ENCODE measurements at places on chromosomes 5 and 9.
A peak's percentile ranks its signal among the peaks of the same experiment; 100 is the strongest.

DNA sequence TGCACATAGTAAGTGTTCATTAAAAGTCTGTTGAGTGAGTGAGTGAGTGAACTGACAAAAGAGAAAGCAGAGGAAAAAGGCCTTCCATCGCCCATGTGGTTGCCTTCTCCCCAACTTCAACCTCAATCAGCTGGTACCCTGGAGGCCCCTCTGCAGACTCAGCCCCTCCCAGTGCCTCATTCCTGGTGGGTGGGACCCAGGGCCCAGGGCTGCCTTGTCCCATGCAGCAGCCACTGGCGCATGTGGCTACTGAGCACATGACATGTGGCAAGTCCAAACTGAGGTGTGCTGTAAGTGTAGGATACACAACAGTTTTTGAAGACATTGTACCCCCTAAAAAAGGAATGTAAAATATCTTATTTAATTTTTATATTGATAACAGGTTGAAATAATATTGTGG is 29.6 kb downstream of the NDUFA8 start:
- no peak for DNase-seq

DNA sequence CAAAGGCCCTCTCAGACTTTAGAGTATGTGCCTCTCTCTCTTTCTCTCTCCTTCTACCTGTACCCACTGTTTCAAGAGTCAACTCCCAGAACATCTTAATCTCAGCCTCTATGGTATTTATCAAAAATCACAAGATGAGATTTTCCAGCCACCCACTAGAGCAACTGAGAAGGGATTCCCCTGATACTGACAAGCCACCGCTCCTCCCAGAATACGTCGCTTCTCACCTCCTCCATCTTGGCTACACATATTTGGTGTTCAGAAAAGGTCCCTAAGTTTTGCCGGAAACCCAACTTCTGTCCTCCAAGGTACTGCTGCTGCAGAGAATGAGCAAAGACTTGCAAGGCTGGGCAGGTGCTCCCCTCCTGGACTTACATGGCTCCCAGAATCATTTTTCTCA is 6.1 kb downstream of the GARIN3 start:
- no peak for DNase-seq

- peak; percentile 97 for DNase-seq
Measured at GRCh38 chr9:2385746-2386145, 235.8 kb upstream of the VLDLR start.

GRCh38 chr9:34085581-34086500 is 37.2 kb upstream of the UBAP2 start:
- DNase-seq = no peak

GRCh38 chr5:78755822-78756429 is 107.4 kb upstream of the LHFPL2 start:
- DNase-seq = peak; percentile 37

DNA sequence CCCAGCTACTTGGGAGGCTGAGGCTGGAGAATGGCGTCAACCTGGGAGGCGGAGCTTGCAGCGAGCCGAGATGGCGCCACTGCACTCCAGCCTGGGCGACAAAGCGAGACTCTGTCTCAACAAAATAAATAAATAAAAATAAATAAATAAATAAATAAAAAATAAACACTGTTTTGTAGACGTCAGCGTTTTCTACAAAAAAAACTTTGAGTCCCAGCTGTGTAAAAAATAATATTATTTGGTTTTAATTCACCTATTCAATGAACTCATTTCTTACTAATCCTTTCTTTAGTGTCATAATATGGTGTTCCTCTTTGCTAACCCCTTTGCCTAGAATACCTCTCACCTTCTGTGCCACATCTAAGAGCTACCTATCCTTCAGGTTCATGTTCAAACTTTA is 30.2 kb upstream of the MSANTD3 start:
- no peak for DNase-seq

GRCh38 chr5:179316982-179317381 is 28.3 kb downstream of the ADAMTS2 start:
- DNase-seq = no peak

DNA sequence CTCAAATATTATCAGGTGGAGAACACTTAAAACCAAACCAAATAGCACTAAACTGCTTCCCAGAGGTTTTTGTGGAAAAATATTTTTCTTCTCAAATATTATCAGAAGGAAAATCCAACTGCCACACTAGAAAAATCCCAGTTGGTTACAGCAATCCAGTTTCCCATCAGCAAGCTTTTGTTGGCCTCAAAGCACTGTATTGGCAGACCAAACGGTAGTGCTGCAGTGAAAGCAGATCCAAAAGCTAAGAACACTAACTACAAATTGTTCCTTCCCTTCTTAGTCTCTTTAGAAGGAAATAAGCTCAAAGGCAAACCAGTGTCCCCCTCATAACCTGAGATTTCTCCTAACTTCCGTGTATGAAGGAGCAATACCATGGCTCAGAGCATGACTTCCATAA is 105.3 kb downstream of the TRIM36 start:
- DNase-seq = no peak

DNA sequence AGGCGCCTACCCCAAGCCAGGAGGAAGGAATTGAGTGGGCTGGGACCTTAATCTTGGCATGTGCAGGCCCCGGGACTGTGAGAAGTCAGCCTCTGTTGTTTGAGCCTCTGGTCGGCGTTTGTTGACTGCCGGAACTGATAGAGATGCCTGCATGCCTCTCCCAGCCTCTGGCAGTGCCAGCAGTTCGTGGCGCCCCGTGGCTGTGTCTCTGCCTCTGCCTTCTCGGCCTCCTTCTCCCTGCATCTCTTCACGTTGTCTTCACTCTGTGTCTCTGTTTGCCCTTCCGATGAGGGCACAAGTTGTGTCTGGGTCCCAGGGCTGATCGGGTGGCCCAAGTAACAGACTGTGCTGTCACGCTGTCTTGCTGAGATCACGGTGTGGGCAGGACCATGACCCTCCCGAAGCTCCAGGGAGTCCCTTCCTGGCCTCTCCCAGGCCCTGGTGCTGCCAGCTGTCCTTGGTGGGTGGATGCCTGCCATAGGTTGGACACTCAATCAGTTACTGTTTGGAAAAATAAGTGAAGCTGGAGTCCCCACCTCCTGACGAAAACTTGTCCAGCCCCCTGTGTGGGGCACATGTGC is 133.5 kb upstream of the LPCAT1 start:
- DNase-seq = no peak

GRCh38 chr9:23747088-23748075 is 78.7 kb downstream of the ELAVL2 start:
- DNase-seq = no peak

DNA sequence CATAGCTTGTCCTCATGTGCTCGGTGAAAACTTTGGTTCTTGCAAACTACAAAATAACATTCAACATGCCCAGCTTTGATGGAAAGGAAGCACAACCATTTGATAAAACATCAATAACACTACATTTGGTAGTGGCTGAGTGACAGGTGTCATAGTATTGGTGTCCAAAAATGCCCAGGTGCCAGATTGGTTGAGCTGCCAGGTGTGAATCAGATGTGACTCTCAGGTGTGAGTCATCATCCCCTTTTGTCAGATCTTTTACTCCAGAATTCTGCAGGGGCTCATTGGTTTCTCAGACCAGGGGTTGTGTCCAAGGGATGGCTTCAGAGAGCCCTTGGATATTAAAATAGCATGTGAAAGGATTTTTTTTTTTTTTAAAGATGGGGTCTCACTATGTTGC is 22.5 kb upstream of the POMT1 start:
- DNase-seq = no peak

GRCh38 chr5:134022333-134022732 is 17.6 kb upstream of the VDAC1 start:
- peak; percentile 96 for DNase-seq

DNA sequence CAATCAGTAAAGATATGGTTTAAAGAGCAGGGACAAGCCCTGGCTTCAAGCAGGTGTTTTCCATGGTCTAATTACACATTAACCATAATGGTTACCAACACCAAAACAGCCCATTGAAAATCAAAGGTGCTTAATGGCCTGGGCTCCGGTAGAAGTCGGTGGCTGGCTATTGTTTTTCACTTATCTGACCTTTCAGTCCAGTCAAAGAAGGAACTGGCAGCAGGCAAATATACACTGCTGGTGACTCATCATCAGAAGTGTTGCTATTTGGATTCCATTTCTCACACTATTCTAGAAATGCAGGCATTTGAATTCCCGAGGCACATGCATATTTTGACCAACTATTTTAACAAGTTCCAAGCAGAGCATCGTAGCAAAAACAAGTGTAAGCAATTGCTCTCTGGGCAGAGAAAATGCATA is 26.3 kb upstream of the GABRP start:
- DNase-seq = no peak

- DNase-seq = no peak
Measured at GRCh38 chr9:70590315-70590677, 175.8 kb upstream of the KLF9 start.

DNA sequence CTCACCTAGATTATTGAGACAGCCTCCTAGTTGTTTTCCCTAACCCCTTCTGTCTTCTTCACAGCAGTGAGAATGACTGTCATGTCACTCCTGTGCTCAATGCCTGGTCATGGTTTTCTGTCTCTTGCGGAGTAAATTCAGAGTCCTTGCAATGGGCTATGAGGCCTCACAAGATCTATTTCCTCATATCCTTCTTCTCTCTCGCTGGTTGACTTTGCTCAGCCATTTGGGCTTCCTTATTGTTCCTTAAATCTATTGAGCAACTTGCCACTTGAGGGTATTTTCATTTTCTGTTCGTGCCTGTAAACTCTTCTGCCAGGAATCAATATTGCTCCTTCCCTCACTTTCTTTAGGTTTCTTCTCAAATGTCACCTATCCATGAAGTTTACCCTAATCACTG is 9.0 kb downstream of the PPP3R2 start:
- DNase-seq = no peak

GRCh38 chr9:123329329-123329955 is 26.6 kb upstream of the CRB2 start:
- DNase-seq = no peak

GRCh38 chr5:176880366-176881020 is 18.7 kb downstream of the HK3 start:
- DNase-seq = no peak

DNA sequence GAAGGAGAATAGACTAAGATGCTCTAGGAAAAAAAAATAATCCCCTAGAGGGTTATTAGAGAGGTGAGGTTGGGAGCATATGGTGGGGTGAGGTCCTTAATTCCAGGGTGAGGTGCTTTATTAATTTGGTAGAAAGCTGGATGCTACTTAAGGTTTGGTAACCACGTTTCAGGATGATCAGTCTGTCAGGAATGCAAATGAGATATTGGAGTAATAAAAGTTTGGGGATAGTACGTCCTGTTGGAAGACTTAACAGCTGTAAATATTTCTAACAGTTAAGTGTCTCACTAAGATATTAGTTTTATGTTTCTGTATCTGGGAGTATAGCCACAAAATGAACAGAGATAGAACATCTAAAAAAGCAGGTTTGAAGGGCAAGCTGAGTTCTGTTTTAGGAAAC is 578.9 kb downstream of the CETN3 start:
- no peak for DNase-seq

- DNase-seq = no peak
Measured at GRCh38 chr9:23841304-23841703, 15.3 kb upstream of the ELAVL2 start.

GRCh38 chr9:8622871-8623270 is 823.3 kb upstream of the DMAC1 start:
- no peak for DNase-seq

GRCh38 chr9:120916588-120916987 is 10.0 kb downstream of the TRAF1 start:
- DNase-seq = peak; percentile 73

- DNase-seq = no peak
Measured at GRCh38 chr5:135693371-135693955, 114.7 kb upstream of the CXCL14 start.

DNA sequence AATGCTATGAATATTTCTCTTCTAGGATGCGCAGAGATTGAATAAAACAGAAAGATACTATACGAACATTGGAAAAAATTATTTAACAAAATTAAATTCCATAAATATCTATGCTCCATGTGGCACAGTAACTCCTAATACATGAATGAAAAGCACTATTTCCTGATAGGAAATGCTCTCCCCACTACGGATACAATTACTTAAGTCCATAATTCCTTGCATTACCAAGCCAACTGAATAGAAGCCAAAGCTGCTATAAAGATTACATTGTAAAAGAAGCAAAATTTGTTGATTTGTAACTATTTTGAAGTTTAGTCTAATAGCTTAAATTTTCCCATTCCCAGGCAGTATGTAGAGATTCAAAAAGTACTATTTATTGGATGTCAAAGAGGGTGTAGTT is 61.8 kb upstream of the SNX2 start:
- DNase-seq = no peak

- no peak for DNase-seq
Measured at GRCh38 chr5:86008704-86009103, 609.0 kb upstream of the COX7C start.

DNA sequence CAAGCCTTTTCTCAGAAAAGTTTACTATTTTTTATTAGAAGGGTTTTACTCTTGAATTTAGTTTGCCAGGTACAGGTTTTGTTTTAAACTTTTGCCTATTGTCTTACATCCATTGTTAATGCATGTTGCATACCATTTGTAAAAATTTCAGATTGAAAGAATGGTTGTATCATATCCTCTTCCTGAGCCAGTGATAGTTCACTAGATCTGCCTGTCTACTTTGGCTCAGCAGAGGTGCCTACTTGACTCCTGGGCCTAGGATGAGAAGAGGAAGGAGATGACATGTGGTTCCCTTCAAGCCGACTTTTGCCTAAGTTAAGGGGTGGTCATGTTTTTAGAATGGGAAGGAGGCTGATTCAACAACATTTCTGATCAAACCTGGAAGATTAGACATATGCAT is 232.9 kb downstream of the TRPM3 start:
- no peak for DNase-seq

- DNase-seq = no peak
Measured at GRCh38 chr9:90881648-90882047, 80.0 kb downstream of the SYK start.

GRCh38 chr5:8907168-8907868 is 638.6 kb downstream of the SEMA5A start:
- DNase-seq = no peak

- DNase-seq = no peak
Measured at GRCh38 chr5:104498281-104498680, 935.7 kb upstream of the NUDT12 start.

DNA sequence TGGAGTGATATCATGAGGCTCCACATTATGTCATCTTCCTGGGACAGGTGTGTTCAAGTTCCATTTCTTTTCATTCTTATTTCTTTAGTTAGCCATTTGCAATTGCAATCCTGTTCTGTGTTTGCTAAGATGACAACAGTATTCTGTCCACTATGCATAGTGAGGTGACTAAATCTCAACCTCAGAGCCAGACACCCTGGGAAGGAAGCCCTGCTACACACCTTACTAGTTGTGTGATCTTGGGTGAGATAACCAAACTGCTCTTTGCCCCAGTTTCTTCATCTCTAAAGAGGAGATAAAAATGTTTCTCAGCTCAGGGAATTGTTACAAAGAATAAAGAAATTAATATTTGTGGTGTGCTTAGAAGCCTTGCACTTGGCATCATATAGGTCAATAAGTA is 215.1 kb upstream of the RPS23 start:
- DNase-seq = no peak

GRCh38 chr5:91645347-91645746 is 262.2 kb upstream of the ARRDC3 start:
- DNase-seq = no peak

GRCh38 chr5:168939156-168939800 is 360.1 kb upstream of the PANK3 start:
- peak; percentile 26 for DNase-seq
